ENCODE measurements at places on chromosomes 2 and 18.

DNA sequence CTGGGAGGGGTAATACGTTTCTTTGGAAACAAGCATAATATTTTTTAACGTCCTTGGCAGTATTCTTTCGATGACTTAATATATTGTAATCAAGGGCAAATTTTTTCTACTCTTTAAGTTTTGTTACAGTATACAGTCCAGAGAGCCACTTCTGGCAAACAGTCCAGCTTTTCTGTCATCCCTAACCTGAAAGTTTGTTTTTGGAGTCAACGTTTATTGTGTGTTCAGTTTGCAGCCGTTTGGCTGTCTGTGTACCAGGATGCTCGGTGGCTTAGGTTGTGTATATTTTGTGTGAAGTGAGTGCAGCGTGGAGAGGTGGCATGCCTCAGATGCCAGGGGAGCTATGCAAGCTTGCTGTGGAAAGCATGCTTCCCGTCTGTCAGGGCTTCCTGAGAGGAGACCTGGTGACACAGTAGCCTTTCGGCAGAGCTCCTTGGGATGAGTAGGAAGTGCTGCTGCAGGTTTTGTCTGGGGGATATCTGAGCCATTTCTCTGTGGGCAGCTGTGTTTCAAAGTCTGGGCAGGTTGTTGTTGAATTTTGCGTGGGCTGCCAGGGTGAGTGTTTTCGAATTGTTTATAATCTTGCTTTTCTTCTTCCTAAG is 14.7 kb downstream of the MAP3K20 start:
- no peak for DNase-seq

DNA sequence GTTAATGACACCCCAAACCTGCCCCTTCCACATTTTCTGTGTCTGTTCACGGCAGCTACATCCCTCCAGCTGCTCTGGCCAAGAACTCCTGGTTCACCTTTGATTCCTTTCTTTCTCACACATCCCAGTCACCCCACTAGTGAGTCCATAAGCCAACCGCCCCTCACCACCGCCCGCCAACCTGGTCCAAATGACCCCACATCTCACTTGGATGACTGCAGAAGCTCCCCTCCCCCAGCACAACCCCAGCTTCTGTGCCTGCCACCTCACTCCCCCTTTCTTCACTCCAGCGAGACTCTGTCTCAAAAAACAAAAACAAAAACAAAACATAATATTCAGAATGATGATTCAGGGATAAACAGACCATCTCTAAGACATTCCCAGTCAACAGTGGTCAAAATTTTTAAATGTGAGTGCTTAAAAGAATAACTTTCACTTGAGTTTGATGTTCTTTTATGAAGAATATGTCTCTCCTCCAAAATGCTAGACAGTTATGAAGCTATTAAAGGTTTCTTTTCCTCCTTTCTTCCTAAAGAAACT is 3.2 kb downstream of the CYS1 start:
- DNase-seq: no peak

DNA sequence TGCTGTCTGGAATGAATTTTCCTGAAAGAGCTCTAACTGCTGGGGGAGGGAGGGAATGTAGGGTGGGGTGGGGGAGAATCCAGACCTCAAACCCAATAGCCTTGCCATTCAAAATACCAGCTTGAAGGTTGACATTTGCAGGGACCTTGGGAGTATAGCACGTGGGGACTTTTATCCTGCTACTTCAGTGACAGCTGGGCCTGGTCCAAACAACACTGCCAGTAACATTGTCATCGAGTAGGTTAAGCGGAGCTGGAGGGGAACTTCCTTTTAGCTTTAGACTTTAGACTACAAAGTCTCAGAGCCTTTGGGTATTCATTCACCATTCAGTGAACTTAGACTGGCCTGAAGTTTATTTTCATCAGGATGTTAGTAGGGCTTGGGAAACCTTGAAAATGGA is 248.7 kb downstream of the MEIS1 start:
- DNase-seq: no peak

- no peak for DNase-seq
Measured at GRCh38 chr18:80194874-80195570, 52.3 kb downstream of the PARD6G start.

DNA sequence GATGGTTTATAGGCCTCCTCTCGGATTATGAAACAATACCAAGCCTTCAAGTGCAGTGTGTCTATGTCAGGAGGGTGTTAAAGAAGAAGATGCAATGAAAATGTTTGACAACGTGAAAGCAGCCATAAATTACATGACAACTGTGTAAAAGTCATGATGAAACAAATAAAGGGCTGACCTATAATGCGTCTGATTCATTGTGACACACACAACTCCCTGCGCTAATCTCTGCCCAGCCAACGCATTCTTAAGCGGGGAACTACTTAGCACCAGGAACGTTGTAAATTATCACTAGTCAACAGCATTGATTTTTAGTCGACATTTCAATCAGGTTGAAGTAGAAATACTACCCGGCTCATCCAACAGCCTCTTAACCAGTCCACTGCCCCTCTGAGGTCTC is 26.8 kb downstream of the BCL11A start:
- no peak for DNase-seq

- peak; percentile 57 for DNase-seq
Measured at GRCh38 chr2:7044253-7045250, 127.3 kb downstream of the RNF144A start.

- DNase-seq: no peak
Measured at GRCh38 chr2:31835450-31835849, 175.4 kb downstream of the MEMO1 start.

GRCh38 chr2:208285853-208286252 is 19.8 kb downstream of the PIKFYVE start:
- no peak for DNase-seq

DNA sequence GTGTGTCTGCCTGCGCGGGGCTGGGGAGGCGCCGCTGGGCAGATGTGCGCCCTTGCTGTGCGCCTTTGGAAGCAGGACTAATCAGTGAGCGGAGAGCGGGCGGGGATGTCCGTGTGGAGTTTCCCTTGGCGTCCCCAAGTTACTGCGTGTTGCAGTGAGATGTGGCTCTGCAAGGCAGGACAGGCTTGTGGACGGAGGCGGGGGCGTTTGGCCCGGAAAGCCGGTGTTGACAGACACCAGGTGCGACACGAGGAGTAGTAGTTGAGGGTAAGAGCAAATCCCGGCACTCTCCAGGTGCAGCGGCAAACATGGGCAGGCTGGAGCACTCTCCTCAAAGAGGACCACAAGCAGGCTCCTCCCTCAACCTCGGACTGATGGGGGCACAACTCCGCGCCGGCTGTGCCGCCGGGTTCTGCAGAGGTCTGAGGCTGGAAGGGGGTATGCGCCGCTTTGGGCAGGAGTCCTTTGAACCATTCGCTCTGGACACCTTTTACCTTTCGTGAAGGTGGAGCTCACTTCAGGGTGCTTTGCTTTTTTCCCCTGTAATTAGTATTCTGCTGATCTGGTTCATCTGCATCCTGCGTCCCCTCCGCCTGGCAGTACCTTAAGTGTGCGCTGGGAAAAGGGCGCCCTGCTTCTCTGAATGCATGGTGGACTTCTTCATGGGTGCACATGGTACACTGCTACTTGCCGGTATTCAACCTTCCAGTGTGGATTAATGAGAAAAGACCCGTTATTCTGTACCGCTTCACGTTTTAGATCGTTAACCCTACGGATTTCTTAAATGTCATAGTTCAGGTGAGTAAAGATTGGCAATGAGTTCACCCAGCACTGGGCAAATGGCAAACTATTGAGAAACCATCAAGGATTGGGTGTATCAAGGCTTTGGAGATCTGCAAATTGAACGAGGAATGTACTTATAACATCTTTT is 608 bp downstream of the CDH7 start:
- DNase-seq: peak; percentile 25

DNA sequence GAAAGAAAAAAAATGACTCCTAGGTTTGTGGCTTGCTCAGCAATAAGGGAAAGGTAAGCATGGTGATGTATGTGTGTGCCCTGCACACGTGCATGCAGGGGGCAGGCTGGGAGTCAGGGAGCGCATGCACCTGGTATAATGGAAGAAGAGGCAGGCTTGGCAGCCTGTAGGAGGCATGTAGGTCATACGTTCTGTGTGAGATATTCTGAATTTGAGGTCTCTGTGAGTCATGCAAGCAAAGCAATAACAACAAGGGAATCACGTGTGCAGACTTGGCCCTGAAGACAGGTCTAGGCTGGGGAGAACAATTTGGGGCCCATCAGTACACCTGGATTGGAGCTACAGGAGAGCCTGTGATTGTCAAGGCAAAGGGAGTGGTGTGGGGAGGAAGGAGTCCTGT is 94.5 kb upstream of the TTC39C start:
- DNase-seq: no peak

Measured in SK-N-DZ (cell line).